Activated T-helper 1 cell treated with anti-CD3 and anti-CD28 coated beads, Interleukin-12 subunit alpha, Interleukin-12 subunit beta, Interleukin-2, Interleukin-4 antibody, amounts not matched to agents 30 ng/mL and 10 ng/mL and 1 ng/mL, durations not matched to agents 14 hours and 24 hours and 36 hours (primary cell): ENCODE measurements at places on chromosomes 1 and 21.

DNA sequence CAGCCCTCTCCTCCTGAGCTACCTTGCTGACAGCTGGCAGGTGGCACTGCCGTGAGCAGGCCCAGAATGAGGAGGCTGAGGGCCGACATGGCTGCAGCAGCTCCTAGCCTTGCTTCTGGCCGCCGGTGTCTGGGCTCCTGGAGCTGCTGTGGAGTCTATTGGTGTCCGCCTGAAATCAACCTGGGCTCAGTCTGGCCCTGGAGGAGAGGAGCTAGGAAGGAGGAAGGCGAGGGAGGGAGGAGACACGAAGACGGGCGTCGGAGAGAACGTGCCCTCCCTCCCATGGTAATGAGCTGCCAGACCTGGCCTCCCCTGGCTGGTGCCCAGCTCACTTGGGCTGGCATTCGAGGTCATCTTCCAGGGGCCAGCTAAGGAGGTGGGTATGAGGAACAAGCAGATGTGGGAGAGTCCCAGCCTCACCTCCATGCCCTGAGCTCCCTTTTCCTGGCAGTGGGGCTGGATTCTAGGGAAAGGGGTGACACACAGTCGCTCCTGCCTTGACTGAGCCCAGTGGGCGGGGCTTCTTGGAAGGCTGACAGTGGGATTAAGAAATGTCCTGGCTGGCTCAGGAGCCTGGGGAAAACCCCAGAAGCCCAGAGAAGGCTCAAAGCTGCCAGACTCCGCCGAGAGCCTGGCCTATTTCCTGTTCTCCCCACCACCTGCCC lies at the start of gene PDZK1IP1:
Gene PDZK1IP1, minus strand, starts transcription at position 193 of the 665 bp plus-strand sequence. Its CDS starts 104 bp downstream, at position 89.
- DNase-seq: no peak

DNA sequence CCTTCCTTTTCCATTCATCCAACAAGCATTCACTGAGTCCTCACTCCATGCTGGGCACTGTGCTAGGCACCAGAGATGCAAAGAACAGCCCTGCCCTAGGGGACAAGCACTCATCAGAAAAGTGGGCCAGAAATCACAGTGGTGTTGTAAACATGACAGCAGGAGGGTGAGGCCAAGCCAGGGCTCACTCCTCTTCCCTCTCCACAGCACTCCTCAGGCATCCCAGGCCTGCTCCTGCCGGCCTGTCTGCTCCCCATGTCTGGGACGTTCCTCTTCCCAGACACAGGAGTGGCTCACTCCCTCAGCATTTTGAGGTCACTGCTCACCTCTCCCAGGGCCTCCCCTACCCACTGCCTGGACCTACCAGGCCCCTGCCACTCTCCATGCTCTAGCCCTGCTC lies 61.8 kb downstream of the KCND3 start:
- no peak for DNase-seq

DNA sequence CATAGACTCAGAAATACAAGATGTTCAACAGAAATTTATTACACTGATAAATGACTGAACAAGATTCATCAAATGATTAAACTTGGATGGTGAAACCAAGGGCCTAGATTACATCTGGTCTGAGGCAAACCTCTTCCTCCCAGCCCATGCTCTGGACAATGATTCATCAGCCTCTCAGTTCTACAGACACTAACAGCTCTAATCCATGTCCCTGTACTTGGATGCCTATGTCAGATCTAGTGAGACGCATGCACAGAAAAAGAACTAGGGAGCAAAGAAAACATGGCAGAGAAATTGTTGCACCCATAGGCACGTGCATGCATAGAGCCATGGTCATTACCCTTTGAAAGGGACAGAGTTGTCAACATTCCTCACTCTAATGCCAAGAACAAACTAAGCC lies 250.1 kb downstream of the KCNH1 start:
- DNase-seq: no peak

DNA sequence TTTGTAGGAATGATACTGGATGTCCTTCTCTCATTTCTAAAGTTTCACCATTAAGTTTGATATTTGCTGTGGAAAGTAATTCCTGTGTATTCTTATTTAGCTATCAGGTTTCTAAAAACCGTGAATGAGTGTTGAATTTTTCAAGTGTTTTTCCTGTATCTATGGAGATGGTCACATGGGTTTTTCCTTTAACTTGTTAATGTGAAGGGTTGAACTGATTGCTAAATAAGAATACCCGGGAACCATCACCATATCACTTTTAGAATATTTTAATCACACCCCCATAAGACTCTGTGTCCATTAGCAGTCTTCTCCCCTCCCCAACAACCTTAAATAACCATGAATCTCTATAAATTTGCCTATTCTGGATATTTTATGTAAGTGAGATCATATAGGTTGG lies 16.5 kb upstream of the ASAP3 start:
- no peak for DNase-seq

DNA sequence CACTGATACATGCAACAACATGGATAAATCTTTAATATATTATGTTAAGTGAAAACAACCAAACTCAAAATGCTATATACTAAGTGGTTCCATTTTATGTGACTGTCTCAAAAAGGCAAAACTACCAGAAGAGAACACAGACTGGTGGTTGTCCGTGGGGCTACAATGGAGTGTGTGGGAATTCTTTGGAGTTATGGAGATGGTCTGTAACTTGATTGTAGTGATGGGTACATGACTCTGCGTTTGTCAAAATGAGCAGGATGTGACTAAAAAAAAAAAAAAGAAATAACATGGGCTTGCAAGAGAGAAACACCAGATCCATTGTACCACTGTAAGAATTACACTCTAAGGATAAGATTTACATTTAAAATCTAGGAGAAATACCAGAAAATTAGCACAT lies 52.2 kb upstream of the KIAA1614 start:
- DNase-seq: no peak

GRCh38 chr1:68516066-68516465 lies 19.2 kb upstream of the DEPDC1 start:
- no peak for DNase-seq

DNA sequence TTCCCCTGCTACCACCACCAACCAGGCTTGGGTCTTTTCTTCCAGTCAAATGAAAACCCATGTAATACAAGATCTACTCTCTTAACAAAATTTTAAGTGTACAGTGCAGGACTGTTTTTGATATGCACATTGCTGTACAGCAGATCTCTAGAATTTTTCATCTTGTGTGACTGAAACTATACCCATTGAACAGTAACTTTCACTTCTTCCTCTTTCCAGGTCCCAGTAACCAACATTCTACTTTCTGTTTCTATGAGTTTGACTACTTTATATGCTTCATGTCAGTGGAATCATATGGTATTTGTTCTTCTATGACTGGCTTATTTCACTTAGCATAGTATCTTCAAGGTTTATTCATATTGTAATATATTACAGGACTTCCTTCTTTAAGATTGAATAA lies 45.3 kb upstream of the PLPPR4 start:
- no peak for DNase-seq

- no peak for DNase-seq
Measured at GRCh38 chr1:37655274-37655673, 20.6 kb upstream of the RSPO1 start.

DNA sequence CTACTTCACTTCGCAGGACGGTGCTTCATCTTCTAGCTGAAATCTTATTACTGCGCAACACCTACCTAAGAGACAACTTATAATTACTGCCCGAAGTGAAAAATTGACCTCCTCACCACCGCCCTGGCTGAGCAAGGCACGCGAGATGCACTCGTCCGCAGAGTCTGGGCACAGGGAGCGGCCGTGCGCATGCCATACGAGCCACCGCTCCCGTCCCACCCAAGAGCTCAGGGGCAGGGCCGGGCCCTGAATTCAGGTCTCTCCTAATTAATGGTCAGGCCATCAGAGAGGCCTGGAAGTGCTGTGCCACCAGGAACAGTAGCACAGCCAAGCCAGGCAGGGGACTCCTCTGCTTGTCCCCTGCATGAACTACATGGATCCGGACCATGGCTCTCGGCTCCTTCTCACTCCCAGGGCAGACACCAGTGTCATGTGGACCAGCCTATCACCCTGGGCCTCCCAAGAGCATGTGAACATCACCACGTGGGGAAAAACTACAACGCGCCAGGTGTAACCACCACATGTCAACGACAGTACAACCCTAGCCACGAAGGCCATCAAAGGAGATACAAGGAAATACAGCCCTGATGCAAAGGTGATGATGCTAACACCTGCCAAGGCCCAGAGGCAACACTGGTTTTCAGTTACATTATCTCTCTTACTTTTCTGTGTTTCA lies 11.5 kb downstream of the RIPK4 start:
- no peak for DNase-seq

DNA sequence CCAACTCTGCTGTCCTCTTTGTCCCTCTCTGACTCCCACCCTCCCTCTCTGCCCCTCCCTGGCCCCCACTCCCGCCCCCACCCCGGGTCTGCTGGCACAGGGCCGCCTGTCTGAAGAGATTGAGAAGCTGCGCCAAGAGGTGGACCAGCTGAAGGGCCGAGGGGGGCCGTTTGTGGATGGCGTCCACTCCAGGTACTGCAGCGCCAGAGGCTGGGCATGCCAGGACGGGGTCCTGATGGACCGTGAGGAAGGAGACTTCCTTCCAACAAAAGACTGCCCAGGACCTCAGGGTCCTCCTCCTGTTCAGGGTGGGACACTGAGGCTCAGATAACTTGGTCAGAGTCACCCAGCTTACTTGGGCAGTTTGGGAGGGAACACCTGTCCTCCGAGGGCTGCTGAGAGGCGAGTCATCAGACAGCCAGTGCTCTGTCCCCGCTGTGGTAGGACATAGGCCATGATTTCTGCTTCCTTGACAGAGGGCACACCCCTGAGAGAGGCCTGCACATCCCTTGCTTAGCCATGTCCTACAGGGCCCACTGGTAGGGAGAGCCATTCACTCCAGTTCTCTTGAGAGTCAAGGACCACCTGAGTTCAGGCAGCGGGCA lies 23.4 kb downstream of the PPFIA4 start:
- no peak for DNase-seq

GRCh38 chr1:176983731-176984130 lies 180.8 kb downstream of the ASTN1 start:
- no peak for DNase-seq

GRCh38 chr21:46226920-46227599 lies 1.5 kb downstream of the LSS start:
- DNase-seq: no peak
